ENCODE measurements at places on chromosomes 1 and 21. TPM values are rescaled to one million over a fixed set of nuclear protein-coding genes. Genes with fewer than 3 reads are reported as not detected.

Gene GUCA2B
- not detected for total RNA-seq

Gene FRRS1
- 22.1 TPM for total RNA-seq

Gene THEM4
- total RNA-seq: 26.8 TPM

Gene ERI3
- 39.3 TPM for total RNA-seq

Gene FYB2
- not detected for total RNA-seq

Gene RASAL2
- total RNA-seq: 25.5 TPM

Gene CACNA1E
- not detected for total RNA-seq

DNA sequence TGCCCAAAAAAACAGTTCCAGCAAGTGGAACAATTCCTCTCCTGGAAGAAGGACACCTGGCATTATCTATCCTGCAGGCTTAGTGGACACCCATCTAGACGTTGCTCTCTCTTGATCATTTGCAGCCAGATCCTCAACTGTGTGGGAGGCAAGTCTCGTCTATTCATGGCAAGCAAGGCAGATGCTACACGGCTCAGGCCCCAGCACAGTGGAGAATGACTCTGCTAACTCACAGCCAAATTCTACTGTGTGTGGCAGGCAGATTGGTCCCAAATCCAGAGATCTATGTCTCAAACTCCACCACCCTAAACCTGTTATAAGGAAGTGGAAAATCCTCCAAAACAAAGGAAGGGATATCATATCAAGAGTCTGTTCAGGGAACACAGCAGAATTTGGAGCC, 7.0 kb downstream of the TNNT2 start:
- DNase-seq: no peak

- no peak for DNase-seq
Observed at GRCh38 chr1:89600451-89601224, 32.3 kb upstream of the LRRC8C start.

GRCh38 chr1:143611159-143611558, 360.6 kb downstream of the FAM72C start:
- no peak for DNase-seq

DNA sequence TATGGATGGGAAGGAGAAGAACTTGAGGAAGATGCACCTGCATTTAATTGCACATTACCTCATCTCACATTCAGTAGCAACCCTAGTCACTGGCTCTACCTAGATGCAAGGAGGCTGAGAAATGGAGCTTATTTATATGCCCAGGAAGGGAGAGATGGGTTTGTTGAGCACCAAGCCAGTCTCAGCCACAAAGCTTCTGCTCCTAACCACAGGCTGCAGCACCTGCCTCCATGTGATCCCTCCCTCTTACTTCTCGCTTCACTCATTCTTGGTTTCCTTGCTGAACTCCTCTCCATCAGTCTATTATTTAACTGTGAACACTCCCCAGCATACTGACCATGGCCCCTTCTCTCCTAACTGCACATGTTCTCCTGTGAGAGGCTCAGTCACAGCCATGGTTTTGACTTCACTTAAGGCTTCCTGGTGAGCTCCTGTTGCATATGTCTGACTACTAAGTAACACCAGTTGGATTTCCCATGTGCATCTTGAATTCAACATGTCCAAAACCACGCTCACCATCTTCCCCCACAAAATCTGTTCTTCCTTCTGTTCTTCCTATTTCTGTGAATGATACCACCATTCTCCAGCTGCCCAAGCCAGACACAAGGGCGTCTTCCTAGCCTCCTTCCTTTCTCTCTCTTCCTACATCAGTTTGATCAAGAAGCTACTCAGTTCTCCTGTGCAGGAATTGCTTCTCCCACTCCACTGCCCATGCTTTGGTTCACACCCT, 139.8 kb downstream of the AK5 start:
- DNase-seq: no peak

- no peak for DNase-seq
Observed at GRCh38 chr1:32818804-32819541, 1.5 kb downstream of the S100PBP start.

DNA sequence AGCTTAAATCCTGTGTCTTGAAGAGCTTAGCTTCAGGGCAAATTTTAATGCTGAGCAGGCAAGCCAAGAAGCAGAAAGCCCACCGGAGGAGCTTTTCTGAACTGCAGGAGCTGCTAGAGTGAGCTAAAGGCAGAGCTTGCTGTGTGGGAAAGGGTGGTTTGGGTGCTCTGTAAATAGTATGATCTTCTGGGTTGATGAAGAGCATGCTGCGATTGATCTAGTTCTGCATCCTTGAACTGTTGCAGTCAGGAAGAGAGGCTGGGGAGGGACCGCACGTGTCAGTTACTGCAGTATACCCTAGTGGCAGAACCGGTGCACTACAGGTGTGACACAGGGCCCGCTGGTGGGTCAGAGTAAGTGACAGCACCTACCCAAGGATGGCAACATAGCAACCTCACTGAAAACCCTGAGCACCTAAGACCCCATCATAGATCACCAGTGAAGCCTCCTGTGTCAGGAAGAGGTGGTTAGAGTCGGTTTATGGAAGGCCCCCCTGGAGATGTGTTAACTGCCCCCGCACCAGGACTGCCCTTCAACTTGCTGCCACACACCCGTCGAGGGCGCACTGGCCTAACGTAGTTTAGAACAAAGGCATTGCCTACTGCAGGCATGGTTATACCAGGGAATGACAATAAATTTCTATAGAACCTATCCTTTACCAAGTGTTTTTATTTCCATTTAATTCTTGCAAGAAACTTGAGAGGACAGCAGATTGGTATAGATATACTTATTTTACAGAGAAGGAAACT, 146.0 kb upstream of the KIAA0040 start:
- DNase-seq: no peak

DNA sequence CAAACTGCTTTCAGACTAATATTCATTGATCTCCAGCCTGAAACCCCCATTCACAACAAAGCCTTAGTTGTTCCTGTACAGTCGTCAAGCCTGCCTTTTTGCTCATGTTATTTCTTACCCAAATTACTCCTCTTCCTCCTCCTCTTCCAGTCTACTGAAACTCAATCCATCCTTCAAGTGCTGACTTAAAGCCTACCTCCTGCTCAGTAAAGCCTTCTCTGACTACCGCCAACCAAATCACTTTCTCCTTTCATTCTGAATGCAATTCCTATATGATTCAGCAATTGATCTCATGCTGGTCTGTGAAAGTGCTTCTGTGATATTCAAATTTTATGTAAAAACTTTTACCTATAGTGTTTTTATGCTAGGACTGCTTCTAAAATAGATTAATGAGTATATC, 18.6 kb downstream of the TAF5L start:
- no peak for DNase-seq

DNA sequence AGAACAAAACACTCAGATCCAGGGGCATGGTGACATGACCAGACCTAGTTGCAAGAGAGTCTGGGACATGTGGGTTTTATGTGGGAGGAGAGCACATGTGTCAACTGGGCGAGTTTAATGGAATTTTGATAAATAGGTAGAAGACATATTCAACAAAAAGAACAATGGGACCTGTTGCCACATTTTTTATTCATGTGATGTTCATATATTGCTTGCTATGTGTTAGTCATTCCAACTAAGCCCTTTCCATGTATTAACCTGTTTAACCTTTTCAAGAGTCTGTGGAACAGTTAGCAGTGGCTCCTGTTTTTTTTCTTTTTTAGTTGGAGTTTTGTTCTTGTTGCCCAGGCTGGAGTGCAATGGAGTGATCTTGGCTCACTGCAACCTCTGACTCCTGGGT, 30.1 kb upstream of the CSF3R start:
- no peak for DNase-seq

DNA sequence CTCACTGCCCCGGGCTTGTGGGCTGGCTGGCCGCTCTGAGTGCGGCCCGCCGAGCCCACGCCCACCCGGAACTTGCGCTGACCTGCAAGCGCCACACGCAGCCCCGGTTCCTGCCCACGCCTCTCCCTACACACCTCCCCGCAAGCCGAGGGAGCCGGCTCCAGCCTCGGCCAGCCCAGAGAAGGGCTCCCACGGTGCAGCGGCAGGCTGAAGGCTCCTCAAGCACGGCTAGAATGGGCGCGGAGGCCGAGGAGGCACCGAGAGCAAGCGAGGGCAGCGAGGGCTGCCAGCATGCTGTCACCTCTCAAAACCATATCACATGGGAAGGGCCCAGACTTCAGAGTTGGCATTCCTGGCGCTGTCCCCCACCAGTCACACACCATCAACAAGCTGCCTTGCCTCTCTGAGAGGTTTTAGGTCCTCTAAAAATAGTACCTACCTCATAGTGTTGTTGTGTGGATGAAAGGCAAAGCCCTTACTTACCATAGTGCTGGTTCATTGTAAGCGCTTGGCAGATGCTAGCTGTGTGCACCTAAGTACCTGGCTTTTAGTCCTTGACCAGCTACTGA, 13.4 kb downstream of the LDLRAD1 start:
- DNase-seq: no peak

DNA sequence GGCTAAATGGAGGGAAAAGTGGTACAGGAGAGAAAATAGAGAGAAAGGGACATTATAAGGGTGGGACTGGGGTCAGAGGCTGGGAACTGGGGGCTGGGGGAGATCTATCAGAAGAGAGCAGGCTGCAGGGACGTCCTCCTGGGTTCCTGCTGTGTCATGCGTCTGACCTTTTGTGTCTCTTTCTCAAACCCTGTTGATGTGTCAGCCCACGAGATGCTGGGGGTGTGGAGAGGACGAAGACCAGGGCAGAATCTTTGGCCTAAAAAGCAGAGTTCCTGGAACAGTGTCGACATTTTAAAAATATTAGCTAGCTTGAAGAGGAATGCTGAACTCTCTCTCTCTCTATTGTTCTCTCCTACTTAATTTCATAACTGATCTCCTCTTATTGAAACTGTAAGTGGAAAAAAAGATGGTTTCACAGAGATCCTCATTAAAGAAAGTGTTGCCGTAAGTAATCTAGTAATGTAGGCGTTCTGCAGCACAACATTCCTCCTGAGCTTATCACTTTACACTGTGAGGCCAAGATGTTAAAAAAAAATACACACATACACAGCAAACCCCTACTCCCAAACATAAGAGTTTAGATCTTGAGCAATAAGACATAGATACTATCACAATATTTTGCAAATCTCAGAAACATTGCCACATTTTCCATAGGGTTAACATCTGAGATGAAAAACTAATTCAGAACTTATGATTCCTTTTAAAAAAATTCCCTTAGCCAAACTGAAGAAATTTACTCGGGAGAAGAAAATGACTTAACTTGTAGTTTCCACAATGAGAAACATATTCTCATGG, 52.6 kb downstream of the RUNX1 start:
- DNase-seq: no peak

GRCh38 chr1:26771285-26771642, 16.5 kb upstream of the PIGV start:
- DNase-seq: no peak

GRCh38 chr1:91763252-91763651, 122.7 kb downstream of the TGFBR3 start:
- peak; percentile 47 for DNase-seq

GRCh38 chr1:152127673-152128072, 12.4 kb upstream of the TCHH start:
- no peak for DNase-seq

DNA sequence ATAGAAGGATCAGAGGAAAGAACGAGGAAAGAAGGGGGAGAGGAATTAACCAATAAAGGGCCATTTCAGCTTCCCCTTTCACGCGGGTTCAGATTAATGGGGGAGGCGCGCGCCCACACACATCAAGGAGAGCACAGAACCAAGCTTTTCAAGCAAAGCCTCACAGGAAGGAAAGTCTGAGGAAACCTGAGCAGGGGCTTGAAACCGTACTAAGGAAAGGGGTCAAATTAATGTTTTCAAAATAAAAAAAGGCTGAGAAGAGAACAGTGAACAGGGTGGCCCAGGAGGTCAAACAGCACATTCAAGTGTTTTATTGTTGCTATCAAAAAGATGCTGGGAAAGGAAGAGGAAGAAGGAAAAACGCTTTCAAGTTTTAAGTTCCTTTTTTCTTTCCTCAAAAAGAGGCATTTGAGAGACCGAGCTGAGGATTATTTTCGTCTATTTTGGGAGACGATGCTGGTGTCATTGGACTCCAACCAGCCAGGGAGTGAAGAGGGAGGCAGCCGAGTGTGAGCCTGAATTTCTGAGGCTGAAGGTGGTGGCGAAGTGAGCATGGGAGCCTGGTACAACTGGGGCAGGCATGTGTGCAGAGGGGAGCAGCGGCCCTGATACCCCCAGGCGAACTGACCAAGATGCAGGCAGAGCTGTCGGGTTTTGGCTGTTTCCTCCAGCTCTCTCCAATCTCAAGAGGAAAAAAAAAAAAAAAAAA, 88.4 kb downstream of the PROX1 start:
- DNase-seq: no peak

GRCh38 chr1:55425310-55425930, 210.3 kb upstream of the USP24 start:
- no peak for DNase-seq
